ENCODE measurements at places on chromosomes 7 and 10.
A peak's percentile ranks its signal among the peaks of the same experiment; 100 is the strongest.

DNA sequence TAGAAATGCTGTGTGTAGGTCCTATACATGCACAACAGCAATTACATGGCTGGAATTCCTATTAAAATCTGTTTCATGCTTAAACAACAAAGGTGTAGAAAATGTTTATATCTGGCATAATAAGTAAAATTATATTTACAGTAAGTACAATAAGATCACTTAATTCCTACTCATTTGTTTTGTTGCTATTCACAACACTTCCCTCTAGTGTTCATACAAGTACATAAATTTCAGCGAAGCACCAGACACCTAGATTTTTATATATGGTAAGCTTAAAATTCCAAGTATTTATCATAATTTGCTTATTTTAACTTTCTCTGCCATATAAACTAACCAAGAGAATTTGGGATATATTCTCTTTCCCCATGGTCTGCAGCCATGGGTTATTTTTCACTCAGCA, 51.8 kb upstream of the ANK3 start:
- no peak for DNase-seq

DNA sequence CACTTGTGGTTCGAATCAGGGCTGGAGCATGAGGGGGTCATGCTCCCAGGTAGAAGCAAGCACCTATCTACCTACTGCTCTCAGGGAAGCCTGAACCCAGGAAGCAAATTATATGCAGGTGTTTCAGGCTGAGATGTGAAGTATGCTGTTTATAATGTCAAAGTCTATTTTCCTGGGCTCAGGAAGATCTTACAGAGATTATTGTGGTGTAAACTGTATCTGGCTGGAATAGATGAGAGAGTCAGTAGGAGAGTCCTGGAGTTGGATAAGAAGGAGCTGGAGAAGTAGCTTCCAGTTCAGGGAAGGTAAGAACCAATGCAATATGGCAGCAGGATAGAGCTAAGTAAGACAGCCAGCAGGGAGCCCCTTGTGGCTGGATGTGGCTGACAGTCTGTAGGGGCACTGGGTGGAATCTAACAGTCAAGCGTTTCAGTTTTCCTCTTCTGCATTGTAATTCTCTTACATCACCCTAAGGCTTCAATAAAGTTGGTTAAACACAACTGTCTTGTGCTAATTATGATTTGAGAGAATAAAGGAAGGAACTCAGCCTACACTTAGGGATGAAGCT, 105.9 kb upstream of the EEPD1 start:
- no peak for DNase-seq

DNA sequence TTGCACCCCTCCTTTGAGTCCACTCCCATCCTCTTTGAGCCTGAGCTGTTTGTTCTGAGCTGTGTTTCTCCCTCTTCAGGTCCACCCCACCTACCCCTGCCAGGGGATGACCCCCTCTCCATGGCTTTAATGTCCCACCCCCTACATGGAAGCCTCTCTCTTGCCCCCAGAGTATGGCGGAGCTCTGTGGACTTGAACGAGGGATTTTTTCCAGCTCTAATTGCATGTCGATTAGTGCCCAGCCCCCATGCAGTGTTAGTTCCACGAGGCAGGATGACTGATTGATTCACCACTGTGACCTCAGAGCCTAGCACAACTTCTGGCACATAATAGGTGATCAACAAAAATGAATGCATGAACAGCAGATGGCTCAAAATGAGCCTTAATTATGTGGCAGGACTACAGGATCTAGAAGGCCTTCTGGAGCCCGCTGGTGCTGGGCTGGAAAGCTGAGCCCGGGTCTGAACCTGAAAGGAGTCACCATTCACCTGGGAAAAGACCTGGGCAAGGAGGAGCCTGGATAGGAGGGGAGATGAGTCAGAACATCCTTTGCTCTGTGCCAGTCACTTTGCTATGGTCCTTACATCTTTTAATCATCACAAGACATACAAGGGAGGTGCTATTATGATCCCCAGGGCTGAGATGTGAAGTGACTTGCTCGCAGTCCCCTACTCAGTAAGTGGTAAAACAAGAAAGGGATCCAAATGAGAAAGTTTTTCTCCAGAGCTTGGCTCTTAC, 17.1 kb upstream of the SLC18A2 start:
- DNase-seq, result no peak

DNA sequence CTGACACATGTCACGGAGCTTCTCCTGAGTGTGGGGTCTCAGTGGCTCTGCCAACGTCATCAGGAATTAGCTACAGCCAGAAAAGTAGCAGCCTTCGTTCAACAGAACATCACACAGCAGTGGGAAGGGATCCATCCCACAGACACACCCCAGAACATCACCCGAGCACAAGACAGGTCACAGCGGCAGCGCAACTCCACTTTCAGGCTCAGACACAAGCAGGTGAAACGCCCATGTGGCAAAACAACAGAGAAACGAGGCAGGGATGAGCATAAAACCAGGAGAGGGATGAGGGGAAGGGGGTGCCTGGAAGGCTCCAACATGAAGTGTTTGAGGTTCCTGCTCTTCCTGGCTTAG, 44.8 kb downstream of the CAMK2B start:
- DNase-seq, result no peak

DNA sequence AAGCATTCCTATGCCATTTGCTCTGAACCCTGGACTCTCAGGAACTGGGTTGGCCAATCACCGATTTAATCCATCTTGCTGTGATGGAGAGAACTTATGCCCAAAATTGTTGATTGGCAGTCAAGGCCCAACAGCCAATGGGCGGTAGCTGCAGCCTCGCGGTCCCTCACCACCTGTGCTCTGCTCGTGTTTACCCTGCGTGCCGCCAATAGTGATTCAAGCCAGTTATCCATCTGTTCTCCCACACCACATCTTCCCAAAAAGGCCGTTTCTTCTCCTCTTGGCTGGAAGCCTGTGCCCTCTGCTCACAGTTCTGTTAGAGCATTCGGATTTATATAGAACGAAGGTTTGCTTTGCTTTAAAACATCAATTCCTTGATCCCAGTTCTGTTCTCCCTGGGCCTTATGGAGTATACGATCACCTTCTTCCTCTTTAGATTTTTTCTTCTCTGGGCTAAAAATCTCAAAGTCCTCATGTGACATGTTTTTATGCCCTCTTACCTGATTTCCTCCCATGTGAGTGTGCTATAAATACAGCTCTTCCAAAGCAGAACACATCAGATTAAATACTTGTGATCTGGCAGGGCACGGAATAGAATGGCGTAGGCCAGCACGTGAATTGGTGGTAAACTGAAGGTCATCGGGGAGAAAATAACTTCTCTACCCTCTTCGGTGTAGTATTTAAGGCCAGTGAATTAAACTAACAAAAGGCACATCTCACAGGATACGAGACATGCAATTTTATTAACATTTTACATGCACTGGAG, 212.8 kb downstream of the NSUN6 start:
- DNase-seq, result no peak

GRCh38 chr10:128084364-128084763, 41.9 kb downstream of the MKI67 start:
- DNase-seq, result no peak

DNA sequence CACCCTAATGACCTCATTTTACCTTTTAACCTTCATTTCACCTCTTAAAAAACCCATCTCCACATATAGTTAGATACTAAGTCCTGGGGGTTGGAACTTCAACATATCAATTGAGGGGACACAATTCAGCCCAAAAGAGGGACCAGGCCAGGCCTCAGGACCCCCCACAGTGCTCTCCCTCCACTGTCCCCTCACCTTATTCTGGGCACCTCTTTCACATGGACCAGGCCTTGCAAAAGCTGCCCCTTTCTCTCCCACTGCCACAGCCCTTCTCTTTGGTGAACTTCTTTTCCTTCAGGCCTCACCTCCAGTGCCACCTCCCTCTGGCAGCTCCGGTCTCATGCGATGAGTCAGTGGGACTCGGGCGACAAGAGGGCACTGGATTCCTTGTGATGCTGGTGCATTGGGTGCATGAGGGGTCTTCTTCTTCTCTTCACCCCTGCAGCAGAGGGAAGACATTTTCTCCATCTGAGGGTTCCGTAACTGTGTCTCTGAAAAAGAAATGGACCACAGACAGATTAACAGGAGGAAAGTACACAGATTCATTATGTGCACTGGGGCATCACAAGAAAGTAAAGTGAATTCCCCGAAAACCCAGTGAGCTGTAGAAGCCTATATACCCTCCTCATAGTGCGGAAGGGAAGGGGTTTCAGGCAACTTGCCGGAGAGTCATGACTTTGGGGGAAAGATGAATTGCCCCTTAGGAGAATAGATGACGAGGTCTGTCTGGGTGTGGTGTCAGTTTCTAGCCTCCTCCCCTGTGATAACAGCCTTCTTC, 288.7 kb upstream of the IGFBP3 start:
- DNase-seq, result no peak

- no peak for DNase-seq
Measured at GRCh38 chr7:130697820-130698219, 11.5 kb upstream of the TSGA13 start.

DNA sequence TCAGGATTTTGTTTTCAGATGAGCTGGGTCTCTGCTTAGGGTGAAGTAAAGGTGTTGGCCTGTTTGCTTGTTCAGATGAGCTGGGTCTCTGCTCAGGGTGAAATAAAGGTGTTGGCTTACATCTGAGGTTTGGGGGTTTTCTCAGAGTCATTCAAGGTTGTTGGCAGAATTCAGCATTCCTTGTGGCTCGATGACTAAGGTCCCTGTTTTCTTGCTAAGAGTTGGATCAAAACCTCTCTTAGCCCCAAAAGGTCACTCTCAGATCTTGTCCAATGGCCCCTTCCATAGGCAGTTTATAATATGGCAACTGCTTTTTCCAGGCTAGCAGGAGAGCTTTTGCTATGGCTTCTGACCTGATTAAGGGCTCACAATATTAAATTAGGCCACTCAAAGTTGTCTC, 106.6 kb downstream of the ADAM22 start:
- DNase-seq, result no peak

DNA sequence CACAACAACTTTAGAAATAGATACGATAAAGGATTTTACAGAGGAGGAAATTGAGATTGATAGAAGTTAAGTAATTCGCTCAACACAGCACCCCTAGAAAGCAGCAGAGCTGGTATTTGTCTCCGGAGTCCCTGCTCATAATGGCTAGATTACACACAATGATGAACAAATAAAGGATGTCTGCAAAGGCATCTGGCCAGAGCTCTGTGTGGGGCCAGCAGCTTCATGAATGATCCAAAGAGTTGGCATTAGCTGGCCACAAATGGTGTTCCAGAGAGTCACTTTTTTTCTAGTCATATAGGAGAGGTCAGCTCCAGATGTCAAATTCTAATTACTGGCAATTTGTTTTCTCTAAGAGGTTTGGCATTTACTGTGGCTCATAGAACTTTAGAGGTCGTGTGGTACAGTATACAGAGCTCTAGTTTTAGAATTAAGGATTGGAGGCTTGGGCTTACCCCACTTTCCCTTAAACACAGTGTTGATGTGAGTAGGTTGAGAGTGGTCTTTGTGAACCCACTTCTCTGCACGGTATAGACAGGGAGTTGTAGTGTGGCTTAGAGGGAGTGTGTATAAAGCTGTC, 186.2 kb downstream of the BICC1 start:
- DNase-seq, result no peak

GRCh38 chr10:110923856-110924493, 4.6 kb downstream of the SHOC2 start:
- DNase-seq, result no peak

- DNase-seq, result no peak
Measured at GRCh38 chr10:103127241-103127640, 65.8 kb downstream of the NT5C2 start.

DNA sequence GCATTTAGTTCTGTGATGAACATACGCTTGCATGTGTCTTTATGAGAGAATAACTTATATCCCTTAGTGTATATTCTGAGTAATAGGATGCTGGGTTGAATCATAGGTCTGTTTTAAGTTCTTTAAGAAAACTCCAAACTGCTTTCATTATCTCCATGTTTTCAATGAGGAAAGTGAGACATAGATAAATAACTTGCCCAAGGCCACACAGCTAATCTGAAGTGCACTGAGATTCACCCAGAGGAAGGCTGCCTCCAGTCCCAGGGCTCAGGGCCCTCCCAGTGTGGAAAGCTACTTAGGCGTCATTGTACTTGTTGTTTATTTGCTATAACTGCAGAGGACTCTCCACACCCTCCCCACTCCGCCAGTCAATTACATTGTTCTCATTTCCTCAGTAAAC, 126.7 kb downstream of the INHBA start:
- no peak for DNase-seq

GRCh38 chr10:89785095-89785494, 83.7 kb downstream of the KIF20B start:
- DNase-seq, result no peak

DNA sequence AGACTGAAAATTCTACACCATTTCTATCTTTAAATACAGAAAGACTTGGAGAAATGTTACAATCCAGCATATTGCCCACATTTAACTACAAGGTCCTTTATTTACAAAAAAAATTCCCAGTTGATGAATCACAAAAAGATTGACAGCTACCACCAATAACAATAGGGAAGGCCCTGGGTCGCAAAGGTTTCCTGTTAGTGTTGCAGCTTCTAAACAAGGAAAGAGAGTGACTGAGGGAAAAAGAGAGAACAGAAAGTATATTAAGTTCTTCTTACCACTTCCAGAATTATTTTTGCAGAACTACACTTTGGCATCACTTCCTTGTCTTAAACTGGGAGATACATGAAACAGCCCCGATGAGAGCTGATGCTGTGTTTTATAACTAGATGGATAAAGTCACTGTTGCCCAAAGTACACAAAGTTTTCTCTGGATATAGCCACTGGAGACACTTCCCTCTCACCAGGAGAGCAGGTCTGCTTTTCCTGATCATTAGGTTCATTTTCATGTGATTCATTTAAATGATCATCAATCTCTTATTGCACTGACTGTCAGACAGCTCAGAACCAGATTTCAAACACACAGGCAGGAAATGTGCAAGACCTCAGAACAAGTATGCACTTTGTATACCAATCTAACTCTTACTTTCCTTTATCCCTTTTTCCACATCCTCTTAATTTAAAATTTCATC, 57.0 kb downstream of the SHTN1 start:
- DNase-seq, result no peak

- no peak for DNase-seq
Measured at GRCh38 chr7:105279688-105280007, 109.1 kb downstream of the SRPK2 start.

GRCh38 chr7:45884136-45884535, 4.2 kb upstream of the IGFBP1 start:
- DNase-seq, result no peak

GRCh38 chr7:141593134-141593533, 41.9 kb downstream of the AGK start:
- DNase-seq, result no peak

- DNase-seq, result no peak
Measured at GRCh38 chr7:129388333-129389098, 45.7 kb upstream of the STRIP2 start.

- DNase-seq, result peak; percentile 22
Measured at GRCh38 chr7:105270117-105270516, 118.6 kb downstream of the SRPK2 start.

DNA sequence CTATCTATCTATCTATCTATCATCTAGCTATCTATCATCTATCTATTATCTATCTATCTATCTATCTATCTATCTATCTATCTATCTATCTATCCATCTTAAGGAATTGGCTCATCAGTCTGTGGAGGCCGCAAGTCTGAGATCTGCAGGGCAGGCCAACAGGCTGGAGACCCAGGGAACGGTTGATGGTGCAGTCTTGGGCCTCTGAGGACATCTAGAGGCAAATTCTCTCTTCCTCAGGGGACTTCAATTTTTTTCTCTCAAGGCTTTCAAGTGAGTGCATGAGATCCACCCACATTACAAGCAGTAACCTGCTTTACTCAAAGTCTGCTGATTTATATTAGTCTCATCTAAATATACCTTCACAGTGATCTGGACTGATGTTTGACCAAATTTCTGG, 197.0 kb downstream of the GLRX3 start:
- no peak for DNase-seq

Measured in CD4-positive, alpha-beta T cell treated with Interleukin-17A for 4 hours (primary cell).